ENCODE measurements at places on chromosomes 4 and X. TPM values are rescaled to one million over a fixed set of nuclear protein-coding genes. Genes with fewer than 3 reads are reported as not detected.

The SLC4A4 gene
- total RNA-seq, result 26.8 TPM

The PITX2 gene
- total RNA-seq, result 31.8 TPM

The IL15 gene
- 14.4 TPM for total RNA-seq

The HSD17B13 gene
- total RNA-seq, result 0.70 TPM

The PLXNA3 gene
- total RNA-seq, result 54.6 TPM

The HTRA3 gene
- 7.1 TPM for total RNA-seq

The HS6ST2 gene
- not detected for total RNA-seq

The SLC34A2 gene
- total RNA-seq, result 10.3 TPM

The AREG gene
- 11.0 TPM for total RNA-seq

DNA sequence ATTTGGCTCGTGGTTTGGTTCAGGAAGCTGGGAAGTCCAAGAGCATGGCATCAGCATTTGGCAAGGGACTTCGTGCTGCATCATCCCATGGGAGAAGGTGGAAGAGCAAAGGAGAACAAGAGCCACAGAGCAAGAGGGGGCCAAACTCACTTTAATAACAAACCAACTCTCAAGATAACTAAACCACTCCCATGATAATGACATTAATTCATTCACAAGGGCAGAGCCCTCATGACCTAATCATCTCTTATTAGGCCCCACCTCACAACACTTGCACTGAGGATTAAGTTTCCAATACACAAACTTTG lies 113.4 kb upstream of the ATXN3L start:
- H3K27ac ChIP-seq, result no peak overlapping the region
- H3K27me3 ChIP-seq, result no peaks in the 10 kb centered on the region
- DNase-seq, result no peak
- H3K36me3 ChIP-seq, result no peaks in the 10 kb centered on the region
- H3K4me3 ChIP-seq, result no peak overlapping the region
- no peaks in the 10 kb centered on the region for H3K4me1 ChIP-seq

GRCh38 chr4:98939438-98939837 lies 10.5 kb upstream of the EIF4E start:
- no peaks in the 10 kb centered on the region for H3K36me3 ChIP-seq
- no peak overlapping the region for H3K27ac ChIP-seq
- no peak overlapping the region for H3K4me3 ChIP-seq

DNA sequence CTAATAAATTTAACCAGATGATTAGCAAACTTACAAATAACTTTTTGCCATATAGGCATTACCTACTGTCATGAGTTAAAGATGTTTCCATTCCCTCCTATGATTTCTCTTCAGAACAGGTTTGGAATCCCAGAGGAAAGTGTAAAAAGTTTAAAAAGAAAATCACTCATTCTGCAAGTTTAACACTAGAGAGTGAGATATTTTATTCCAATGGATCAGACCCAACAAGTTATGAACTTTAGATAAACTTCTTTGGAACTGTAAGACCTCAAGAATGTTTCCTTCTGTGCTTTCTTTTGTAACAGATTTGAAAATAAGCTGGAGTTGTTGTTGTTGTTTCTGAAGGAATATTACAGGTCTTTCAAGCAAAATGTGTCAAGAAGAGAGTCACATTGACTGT lies 51.6 kb downstream of the PPP3CA start:
- no peak overlapping the region for H3K27ac ChIP-seq
- no peak overlapping the region for H3K4me3 ChIP-seq
- H3K4me1 ChIP-seq, result no peaks in the 10 kb centered on the region
- DNase-seq, result no peak
- H3K36me3 ChIP-seq, result no peaks in the 10 kb centered on the region

GRCh38 chr4:175451238-175451965 lies 360.7 kb downstream of the GPM6A start:
- H3K4me3 ChIP-seq, result no peak overlapping the region
- H3K27me3 ChIP-seq, result no peaks in the 10 kb centered on the region
- H3K4me1 ChIP-seq, result no peaks in the 10 kb centered on the region
- no peak overlapping the region for H3K27ac ChIP-seq

- H3K27ac ChIP-seq, result no peak overlapping the region
- H3K36me3 ChIP-seq, result no peaks in the 10 kb centered on the region
- H3K4me1 ChIP-seq, result no peaks in the 10 kb centered on the region
- no peak for DNase-seq
- no peaks in the 10 kb centered on the region for H3K27me3 ChIP-seq
Observed at GRCh38 chrX:22629105-22629725, 356.5 kb downstream of the CBLL2 start.

- no peak overlapping the region for H3K27ac ChIP-seq
- H3K27me3 ChIP-seq, result no peaks in the 10 kb centered on the region
- DNase-seq, result no peak
- no peaks in the 10 kb centered on the region for H3K4me1 ChIP-seq
Observed at GRCh38 chrX:18753631-18754030, 46.2 kb downstream of the PPEF1 start.

DNA sequence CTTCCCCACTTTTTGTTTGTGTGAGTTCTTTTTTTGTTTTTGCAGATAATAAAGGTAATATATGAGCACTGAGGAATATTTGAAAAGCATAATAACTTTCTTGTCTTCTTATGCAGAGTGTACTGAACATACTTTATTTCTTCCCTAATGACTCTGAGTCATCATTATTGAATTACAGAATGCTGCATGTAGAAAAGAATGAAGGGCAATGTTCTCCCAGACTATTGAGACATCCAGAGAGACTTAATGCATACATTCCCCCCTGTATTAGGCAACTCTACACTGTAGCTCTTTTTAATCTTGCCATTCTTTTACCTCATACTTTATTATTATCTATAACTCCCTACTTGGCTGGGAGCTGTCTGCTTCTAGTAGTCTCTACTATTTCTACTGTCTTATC lies 240.5 kb upstream of the ANKRD50 start:
- no peaks in the 10 kb centered on the region for H3K36me3 ChIP-seq
- no peak overlapping the region for H3K27ac ChIP-seq
- H3K4me3 ChIP-seq, result no peak overlapping the region
- no peaks in the 10 kb centered on the region for H3K27me3 ChIP-seq

DNA sequence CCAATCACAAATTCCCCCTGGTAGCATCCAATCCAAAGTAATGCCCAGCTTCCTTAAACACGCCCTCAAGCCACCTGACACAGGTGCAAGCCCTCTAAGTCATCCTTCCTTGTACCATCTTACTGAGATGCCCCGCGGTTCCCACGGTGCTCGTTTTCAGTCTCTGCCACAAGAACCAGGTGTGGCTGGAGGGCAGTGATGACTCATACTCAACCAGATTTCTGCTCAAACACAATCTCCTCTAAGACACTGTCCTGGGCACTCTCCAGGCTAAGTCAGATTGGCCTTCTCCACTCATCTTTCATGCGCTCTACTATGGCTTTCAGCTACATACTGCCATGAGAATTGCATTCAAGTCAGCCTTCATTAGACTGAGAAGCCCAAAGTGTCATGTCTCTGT lies 3.5 kb downstream of the SH3KBP1 start:
- H3K4me3 ChIP-seq, result no peak overlapping the region
- peak overlapping the region; percentile 44 for H3K27ac ChIP-seq
- no peaks in the 10 kb centered on the region for H3K4me1 ChIP-seq
- H3K27me3 ChIP-seq, result no peaks in the 10 kb centered on the region
- no peaks in the 10 kb centered on the region for H3K36me3 ChIP-seq

GRCh38 chr4:2059726-2060602 lies 837 bp downstream of the NAT8L start:
- H3K36me3 ChIP-seq, result no peaks in the 10 kb centered on the region
- peak overlapping the region; percentile 22 for H3K4me3 ChIP-seq
- no peak overlapping the region for H3K27ac ChIP-seq

- no peaks in the 10 kb centered on the region for H3K27me3 ChIP-seq
- no peak overlapping the region for H3K27ac ChIP-seq
- no peak for DNase-seq
- H3K4me3 ChIP-seq, result no peak overlapping the region
- no peaks in the 10 kb centered on the region for H3K4me1 ChIP-seq
- no peaks in the 10 kb centered on the region for H3K36me3 ChIP-seq
Observed at GRCh38 chr4:151359576-151359975, 34.2 kb upstream of the SH3D19 start.

- H3K4me3 ChIP-seq, result no peak overlapping the region
- no peaks in the 10 kb centered on the region for H3K27me3 ChIP-seq
- H3K27ac ChIP-seq, result no peak overlapping the region
- no peaks in the 10 kb centered on the region for H3K36me3 ChIP-seq
Observed at GRCh38 chr4:15753786-15754185, 24.3 kb upstream of the CD38 start.

GRCh38 chrX:44971674-44972073 lies 98.7 kb downstream of the KDM6A start:
- H3K27ac ChIP-seq, result no peak overlapping the region
- H3K4me3 ChIP-seq, result no peak overlapping the region
- DNase-seq, result no peak
- no peaks in the 10 kb centered on the region for H3K27me3 ChIP-seq
- no peaks in the 10 kb centered on the region for H3K4me1 ChIP-seq
- no peaks in the 10 kb centered on the region for H3K36me3 ChIP-seq

DNA sequence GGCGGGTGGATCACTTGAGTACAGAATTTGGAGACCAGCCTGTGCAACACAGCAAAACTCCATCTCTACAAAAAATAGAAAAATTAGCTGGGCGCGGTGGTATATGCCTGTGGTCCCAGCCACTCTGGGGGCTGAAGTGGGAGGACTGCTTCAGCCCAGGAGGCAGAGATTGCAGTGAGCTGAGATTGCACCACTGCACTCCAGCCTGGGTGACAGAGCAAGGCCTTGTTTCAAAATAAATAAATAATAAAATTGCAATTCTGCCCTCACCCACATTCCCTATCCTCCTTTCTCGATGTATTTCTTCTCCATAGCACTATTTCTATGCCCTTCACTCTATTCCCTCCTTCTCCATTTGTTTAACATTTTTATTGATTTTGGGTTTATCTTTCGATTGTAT lies 8.7 kb upstream of the SLAIN2 start:
- no peaks in the 10 kb centered on the region for H3K36me3 ChIP-seq
- H3K27ac ChIP-seq, result no peak overlapping the region
- no peaks in the 10 kb centered on the region for H3K27me3 ChIP-seq
- H3K4me3 ChIP-seq, result no peak overlapping the region
- H3K4me1 ChIP-seq, result no peaks in the 10 kb centered on the region

GRCh38 chr4:90537491-90537890 lies 410.3 kb downstream of the CCSER1 start:
- no peak for DNase-seq
- H3K36me3 ChIP-seq, result no peaks in the 10 kb centered on the region

GRCh38 chr4:169054879-169055278 lies 44.8 kb upstream of the CBR4 start:
- no peak overlapping the region for H3K27ac ChIP-seq
- no peaks in the 10 kb centered on the region for H3K36me3 ChIP-seq
- H3K4me1 ChIP-seq, result no peaks in the 10 kb centered on the region
- H3K4me3 ChIP-seq, result no peak overlapping the region

DNA sequence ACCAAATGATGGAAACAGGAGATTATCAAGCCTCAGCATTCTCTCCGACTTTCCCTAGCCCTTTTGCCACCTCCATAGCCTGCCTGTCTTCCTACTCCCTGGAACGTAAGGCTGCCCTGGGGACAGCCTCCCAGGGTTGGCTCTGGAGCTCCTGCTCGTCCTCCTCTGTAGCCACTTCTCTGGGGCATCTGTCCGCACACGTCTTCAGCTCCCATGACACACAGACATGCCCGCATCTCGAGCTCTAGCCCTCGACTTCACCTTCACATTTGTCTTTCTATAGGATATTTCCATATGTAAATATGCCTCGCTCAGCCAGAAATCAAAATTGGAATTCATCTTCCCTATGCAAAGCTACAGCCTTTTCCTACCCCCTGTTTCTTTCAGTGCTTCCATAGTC lies 67.7 kb downstream of the TSC22D3 start:
- no peaks in the 10 kb centered on the region for H3K27me3 ChIP-seq

DNA sequence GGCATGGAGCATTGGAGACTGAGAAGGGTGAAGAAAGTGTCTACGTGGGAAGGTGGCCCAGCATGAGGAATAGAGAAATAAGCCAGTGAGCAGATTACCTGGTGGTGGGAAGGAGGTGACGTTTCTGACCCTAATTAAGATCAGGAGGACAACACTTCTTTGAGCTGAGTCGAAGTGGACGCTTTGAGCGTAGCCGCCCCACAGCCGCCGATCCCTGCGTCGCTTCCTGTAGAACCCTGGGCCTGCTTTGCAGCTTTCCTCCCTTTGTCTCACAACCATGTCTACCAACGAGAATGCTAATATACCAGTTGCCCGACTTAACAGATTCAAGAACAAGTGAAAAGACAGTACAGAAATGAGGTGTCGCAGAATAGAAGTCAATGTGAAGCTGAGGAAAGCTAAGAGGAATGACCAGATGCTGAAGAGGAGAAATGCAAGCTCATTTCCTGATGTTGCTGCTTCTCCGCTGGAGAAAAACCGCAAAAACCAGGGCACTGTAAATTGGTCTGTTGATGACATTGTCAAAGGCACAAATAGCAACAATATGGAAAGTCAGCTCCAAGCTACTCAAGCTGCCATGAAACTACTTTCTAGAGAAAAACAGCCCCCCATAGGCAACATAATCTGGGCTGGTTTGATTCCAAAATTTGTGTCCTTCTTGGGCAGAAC lies 6.4 kb upstream of the ANTXR2 start:
- no peak overlapping the region for H3K27ac ChIP-seq
- no peak for DNase-seq
- no peaks in the 10 kb centered on the region for H3K27me3 ChIP-seq
- H3K4me1 ChIP-seq, result no peaks in the 10 kb centered on the region
- H3K36me3 ChIP-seq, result no peaks in the 10 kb centered on the region

DNA sequence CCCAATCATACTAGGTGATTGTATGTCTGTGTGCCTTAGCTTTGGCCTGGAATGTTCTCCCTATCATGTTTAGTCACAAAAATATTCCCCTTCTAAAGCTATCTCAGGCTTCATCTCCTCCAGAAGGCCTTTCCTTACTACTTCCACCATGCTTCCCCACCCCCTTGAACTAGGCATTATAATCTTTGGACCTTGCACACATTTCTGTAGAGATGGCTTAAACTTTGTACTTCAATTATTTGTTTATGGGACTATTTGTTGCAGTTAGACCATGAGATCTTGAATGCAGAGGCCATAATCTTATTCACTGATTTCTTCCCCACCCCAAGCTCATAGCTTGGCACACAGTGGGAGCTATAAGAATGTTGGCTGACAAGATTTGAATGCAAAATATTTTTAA lies 262.0 kb upstream of the EDA2R start:
- peak overlapping the region; percentile 14 for H3K27ac ChIP-seq
- H3K4me1 ChIP-seq, result no peaks in the 10 kb centered on the region
- no peak for DNase-seq
- no peaks in the 10 kb centered on the region for H3K36me3 ChIP-seq

DNA sequence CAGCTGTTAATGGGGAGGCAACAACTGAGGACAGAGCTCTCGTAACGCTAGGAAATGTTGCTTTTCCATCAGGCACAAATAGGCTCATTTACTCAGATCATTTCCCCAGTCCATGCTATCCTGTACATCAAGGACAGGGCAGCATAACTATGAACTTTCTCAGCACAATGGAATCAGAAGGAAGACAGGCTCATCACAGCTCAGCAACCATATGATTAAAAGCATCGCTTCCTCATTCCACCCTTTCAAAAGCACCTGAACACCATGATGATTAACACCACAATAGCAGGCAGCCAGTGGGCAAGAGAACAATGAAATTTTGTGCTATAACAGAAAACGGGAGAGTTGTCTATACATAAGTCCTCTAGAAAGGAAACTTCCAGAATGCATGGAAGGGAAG lies 297.8 kb downstream of the ZNF674 start:
- H3K27me3 ChIP-seq, result no peaks in the 10 kb centered on the region
- no peak overlapping the region for H3K27ac ChIP-seq
- no peaks in the 10 kb centered on the region for H3K4me1 ChIP-seq

GRCh38 chrX:2609431-2610238 lies 81.5 kb upstream of the CD99 start:
- H3K36me3 ChIP-seq, result peaks cover 14% of the 10 kb centered on the region
- no peak for DNase-seq
- H3K4me3 ChIP-seq, result peak overlapping the region; percentile 87
